ENCODE measurements at places on chromosomes 5 and 9.
A peak's percentile ranks its signal among the peaks of the same experiment; 100 is the strongest.

DNA sequence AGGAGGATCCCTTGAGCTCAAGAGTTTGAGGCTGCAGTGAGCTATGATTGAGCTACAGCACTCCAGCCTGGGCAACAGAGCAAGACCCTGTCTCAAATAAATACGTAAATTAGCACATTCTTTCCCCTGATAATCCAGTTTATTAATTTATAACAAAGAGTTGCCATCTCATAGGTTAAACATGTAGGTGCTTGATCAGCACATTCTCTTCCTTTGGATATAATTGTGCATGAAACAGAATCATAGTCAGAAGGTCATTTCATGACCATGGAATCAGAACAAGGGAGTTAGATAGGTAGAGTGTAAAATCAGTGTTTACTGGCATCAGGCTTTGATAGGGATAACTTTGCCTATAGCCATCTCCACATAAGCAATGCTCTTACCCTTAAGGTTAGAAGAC is 43.0 kb upstream of the KIAA1958 start:
- no peak for DNase-seq

DNA sequence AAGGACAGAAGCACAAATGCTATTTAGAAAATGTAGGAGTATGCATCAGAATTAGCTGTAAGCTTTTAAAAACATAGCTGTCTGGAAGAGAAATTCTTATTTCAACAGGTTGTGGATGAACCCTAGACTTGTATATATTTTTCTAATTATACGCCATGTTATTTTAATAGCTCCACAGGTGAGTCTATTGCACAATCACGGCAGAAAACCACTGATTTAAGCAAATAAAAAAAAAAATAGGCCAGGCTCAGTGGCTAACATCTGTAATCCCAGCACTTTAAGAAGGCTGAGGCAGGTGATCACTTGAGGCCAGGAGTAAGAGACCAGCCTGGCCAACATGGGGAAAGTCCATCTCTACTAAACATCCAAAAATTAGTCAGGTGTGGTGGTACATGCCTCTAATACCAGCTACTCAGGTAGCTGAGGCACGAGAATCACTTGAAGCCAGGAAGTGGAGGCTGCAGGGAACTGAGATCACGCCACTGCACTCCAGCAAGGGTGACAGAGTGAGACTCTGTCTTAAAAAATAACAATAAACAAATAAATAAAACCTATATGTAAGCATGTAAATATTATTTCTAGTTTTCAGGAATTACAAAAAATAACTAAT is 11.7 kb downstream of the TRIM23 start:
- no peak for DNase-seq

DNA sequence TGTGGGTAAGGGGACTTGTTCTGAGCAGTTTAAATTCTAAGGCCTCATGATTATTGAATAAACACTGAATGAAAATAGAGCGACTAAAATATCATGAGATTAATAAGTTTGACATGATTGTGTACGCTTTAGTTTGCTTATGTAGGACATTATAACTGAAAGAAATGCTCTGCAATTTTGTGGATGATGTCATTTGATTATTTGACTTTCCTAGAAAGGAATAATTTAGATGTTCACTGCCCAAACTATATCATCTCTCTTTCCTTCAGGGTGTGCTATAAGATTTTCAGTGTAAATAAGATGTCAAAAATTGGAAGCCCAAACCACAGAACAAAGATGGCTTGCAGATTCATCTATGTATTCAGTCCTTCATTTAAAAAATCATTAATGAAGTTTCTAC is 115.7 kb upstream of the MTAP start:
- DNase-seq = no peak

GRCh38 chr9:115548609-115549260 is 430.8 kb upstream of the TNC start:
- DNase-seq = no peak

DNA sequence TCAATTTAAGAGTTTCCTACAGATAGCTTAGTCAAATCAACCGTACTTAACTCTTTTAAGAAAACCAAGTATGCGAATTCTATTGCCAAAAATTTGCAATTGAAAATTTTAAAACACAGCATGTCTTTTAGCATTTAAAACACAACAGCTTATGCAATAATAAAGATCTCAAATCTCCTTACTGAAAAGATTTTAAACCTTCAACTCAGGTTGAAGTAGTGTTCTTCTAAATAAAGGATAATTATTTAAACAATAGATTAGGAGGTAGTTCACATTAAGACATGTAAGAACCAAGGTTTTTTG is 5.5 kb downstream of the NR3C1 start:
- DNase-seq = peak; percentile 42

- DNase-seq = no peak
These were observed 43.5 kb downstream of the PNPLA7 start for GRCh38 chr9:137506702-137507171.

DNA sequence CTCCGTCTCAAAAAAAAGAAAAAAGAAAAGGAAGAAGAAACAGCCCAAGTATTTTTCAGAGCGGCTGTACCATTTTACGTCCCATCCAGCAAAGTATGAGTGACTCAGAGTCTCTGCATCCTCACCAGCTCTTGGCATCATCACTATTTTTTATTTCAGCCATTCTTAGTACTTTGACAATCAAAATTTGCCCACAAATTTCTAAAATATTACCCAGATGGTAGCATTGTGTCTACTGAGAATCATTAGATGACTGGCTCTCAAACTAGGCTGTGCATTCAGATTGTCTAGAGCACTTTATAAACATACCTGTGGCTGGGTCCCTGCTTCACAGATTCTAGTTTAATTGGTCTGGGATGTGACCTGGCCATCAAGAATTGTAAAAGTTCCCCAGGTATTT is 21.6 kb upstream of the MELK start:
- DNase-seq = no peak

- no peak for DNase-seq
These were observed 42.3 kb downstream of the PAM start for GRCh38 chr5:102797322-102797884.

DNA sequence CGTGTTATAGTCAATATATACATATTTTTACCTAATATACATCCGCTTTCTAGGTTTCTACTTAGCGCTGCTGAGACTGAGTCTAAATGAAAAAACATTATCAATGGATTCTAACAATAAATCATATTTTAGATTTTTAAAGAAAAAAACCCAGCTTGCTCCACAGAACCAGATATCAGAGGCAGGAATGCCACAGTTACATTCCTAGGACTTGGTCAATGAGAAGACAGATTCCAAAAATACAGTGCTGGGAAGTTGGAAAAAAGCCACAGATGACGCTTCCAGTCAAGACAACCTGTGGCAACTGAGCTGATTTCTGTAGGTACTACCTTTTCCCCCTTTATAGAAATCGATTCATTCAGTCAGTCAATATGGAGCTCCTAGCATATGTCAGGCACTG is 577 bp upstream of the CCDC112 start:
- peak; percentile 24 for DNase-seq

DNA sequence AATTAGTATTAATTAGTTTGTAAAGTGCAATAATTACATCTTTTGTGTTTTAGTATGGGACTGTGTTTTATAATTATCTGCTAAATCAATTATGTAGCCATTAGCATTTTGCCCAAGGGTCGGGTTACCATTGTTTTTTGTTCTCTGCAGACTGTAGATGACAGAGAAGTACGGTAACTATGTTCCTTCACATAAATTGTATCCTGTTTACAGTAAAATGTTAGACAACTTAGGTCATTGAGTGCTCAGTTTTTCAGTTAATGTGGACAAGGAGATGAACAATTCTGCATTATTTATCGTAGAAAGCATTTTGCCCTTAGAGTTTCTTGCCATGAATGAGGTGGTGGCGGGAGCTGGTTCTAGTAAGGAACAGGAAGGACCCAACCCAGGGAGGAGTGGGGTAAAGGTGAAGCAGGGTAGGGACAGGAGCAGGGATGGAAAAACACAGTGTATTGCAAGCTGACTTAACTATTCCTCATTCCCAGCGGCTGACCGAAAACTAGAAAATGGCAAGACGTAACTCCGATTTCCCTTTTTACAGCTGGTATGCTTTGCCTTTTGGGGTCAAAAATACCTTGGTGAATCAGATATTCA is 243.7 kb upstream of the SLC24A2 start:
- no peak for DNase-seq
